Activated T-helper 1 cell treated with anti-CD3 and anti-CD28 coated beads, Interleukin-2, amount 50 U/mL, for 16 hours (primary cell): ENCODE measurements at places on chromosomes 13 and 19.

DNA sequence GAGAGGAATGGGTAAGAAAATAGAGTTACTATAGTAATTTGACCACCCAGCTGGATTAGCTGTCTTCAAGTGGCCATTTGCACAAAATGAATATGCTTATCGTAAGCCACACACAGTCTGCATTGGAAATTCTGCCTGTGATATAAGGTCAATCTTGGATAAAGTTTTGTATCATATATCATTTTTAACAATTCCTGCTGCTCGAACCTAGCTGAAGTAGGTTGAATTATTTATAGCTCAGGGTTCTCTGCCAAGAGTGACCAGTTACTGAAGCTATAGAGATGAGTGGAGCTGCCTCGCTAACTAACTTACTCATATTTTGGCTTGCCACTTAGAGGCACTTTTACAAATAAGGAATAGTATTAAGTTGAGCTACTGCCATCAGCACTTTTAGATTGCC, 220.9 kb downstream of the RGCC start:
- DNase-seq: no peak

- no peak for DNase-seq
Observed at GRCh38 chr13:101283782-101284181, 132.5 kb downstream of the NALCN start.

DNA sequence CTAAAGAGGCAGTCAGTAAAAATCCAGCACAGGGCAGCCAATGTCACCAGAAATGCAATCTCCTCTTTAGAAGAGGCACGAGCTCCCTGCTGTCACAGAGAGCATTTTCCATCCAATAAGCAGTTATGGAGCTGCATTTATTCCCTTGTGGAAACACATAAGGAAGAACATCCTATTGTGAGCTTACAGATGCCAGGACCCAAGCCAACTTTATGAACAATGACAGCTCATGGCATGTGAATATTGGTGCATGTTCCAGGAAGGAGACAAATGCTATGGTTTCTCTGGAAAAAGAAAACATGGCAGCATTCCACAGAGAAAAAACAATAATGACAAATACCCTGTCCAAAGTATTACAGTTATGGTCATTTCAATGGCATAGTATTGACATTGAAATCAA, 955.6 kb downstream of the UQCRFS1 start:
- DNase-seq: no peak

DNA sequence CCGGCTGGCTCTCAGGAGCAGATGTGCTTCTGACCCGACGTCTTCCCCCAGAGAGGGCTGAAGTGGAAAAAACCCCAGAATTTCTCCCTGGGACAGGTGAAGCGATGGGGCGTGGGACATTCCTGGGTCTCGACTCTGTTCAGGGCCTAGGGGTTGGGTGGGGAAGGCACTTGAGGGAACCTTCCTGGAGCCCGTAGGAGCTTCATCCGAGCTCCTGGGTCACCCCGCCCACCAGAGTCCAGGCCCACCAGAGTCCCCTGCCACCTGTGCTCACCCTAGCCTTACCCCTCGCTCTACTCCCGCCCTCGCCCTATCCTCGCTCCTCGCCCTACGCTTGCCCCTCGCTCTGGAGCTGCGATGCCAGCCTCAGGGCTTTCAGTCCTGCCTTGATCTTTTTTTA, 23.2 kb downstream of the EPN1 start:
- no peak for DNase-seq

DNA sequence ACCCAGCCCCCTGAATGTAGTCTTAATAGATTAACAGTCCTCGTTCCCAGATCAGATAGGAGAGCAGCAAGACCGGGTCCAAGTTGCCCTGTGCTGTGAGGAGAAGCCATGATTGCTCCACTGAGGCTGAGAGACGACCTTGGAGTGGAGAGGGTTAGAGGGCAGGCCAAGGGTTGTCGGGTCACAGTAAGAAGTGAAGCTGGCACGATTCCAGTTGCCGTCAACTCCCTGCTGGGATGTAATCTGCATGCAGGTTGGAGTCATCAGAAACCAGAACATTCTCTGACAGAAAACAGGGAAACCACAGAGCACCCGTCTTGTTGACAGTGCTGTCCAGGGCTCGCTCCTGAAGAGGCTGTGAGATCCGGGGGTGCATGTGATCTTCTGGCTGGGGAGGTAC, 19.0 kb upstream of the ATP11A start:
- no peak for DNase-seq

GRCh38 chr13:44294876-44295275, 78.7 kb upstream of the SERP2 start:
- no peak for DNase-seq

- no peak for DNase-seq
Observed at GRCh38 chr13:36533806-36534205, 101.5 kb downstream of the CCNA1 start.

DNA sequence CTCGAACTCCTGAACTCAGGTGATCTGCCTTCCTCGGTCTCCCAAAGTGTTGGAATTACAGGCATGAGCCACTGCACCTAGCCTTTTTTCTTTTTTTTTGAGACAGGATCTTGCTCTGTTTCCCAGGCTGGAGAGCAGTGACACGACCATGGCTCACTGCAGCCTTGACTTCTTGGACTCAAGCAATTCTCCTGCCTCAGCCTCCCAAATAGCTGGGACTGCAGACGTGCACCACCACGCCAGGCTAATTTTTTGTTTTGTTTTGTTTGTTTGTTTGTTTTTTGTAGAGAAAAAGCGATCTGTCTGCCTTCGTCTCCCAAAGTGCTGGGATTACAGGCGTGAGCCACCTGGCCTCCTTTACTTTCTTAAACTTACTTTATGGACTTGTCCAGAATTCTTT, 6.5 kb upstream of the SIN3B start:
- no peak for DNase-seq

GRCh38 chr13:20128459-20128931, 32.4 kb downstream of the GJA3 start:
- DNase-seq: no peak

DNA sequence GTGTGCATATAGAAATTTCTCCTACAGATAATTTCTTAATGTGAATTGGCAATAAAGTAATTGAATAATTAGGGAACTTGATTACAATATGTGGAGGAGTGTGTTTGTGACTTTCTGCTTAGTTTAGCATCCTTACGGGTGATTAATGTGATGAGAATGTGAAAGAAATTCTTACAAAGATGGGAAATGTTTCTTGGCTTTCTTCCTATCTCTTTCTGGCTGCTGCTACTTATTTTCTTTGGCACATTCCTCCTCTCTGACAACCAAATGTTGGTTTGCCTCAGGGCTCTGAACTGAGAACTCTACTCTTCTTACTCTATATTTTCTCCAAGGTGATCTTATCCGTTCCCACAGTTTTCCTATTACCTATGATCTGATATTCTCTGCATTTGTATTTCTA, 300.1 kb downstream of the TBC1D4 start:
- DNase-seq: no peak

- DNase-seq: peak; percentile 30
Observed at GRCh38 chr19:4732680-4733114, 9.1 kb upstream of the DPP9 start.

- DNase-seq: no peak
Observed at GRCh38 chr19:9757544-9758501, 10.7 kb downstream of the ZNF846 start.

DNA sequence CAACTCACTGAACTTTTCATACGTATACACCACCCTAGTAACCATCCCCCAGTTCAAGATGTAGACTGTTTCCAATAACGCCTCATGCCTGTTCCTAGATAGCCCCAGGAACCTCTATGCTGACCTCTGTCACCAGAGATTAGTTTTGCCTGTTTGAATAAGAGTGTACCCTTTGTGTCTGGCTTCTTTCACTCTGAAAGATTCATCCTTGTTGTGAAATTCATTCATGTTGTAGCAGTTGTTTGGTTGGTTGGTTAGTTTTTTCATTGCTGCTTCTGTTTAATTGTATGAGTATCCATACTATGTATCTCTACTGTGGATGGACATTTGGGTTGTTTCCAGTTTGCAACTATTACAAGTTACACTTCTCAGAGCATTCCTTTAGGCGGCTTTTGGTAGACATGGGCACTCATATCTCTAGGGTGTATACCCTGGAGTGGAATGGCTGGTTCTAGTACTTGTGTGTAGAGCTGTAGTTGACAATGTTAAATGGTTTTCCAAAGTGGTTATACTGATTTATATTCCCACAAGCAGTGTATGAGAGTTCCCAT, 1.6 kb downstream of the RNASEH2B start:
- DNase-seq: no peak

- DNase-seq: no peak
Observed at GRCh38 chr13:34420702-34421346, 521.2 kb upstream of the NBEA start.
